ENCODE measurements at places on chromosomes 6 and 20.
A peak's percentile ranks its signal among the peaks of the same experiment; 100 is the strongest.

DNA sequence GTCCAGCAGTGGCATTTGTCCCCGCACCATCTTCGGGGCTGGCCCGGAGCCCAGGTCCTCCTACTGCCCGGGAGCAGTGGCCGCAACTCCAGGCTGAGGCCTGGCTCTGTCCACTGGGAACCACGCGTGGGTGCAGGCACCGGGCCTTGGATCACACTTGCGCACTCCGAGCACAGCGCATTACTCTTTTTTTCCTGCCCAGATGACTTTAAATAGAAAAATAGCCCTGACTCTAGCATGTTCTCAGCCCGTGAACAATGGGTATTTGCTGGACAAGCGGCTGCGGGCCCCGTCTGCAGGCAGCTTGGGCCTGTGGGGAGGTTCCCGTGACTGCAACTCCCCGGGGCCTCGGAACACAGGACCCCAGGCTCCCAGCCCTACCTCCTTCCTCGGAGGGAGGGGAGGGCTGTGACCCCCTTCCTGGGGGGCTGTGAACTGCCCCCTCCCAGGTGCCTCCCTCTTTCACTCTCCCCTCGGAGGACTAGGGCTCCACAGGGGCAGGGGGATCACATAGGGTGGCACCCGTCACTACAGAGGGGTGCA, 162.2 kb downstream of the TBXT start:
- no peak for ATAC-seq

- no peak for ATAC-seq
Measured at GRCh38 chr6:44855562-44856411, 468.3 kb downstream of the CDC5L start.

DNA sequence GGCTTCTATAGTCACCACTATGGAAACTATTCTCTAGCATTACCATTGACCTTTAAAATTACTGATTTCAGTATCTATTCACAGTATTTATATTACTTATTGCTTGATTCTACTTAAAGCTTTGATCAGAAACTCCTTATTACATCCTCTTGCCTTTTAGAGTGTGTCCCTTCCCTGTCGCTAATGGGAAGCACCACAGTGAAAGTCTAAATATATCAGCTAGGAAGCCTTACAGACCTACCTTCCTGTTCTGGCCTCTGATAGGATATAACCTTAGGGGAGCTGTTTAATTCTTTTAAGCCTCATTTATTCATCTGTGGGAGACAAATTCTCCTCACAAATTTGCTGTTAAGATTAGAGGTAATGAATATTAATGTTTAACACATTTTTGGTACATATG, 122.7 kb downstream of the ADGRB3 start:
- ATAC-seq: no peak

DNA sequence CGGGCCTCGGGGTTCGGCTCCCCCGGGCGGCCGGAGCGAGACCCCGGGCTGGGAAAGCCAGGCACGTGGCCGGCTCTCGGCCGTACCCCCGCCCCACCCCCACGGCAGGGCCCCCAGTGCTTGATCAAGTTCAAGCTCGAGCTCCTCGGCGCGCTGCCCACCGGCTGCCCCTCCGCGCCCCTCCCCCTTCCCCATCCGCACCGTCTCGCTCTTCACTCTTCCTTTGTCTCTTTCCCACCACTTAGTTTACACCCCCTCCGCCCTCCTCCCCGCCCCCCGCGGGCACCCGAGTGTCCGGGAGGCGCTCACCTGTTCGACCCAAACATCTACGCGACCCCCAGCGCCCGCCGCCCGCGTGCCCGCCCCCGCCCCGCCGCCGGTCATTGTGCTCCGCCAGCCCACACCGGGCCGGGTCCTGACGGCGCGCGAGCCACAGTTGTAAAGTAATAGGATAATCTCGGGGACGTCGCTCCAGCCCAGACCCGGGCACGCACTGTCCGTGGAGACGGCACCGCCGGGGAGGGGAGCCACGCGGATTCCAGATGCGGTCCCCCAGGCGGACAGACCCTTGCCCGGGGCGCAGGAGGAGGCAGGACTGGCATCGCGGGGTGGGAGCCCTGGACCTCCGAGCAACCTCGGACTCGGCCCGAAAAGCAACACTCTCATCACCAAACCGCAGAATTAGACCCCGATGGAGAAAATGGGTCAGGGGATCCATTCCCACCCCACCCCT, 100.7 kb downstream of the NOL4L start:
- ATAC-seq: peak; percentile 63

- no peak for ATAC-seq
Measured at GRCh38 chr20:17957505-17958363, 10.9 kb downstream of the SNX5 start.

- no peak for ATAC-seq
Measured at GRCh38 chr6:125930765-125931418, 25.7 kb upstream of the HINT3 start.

DNA sequence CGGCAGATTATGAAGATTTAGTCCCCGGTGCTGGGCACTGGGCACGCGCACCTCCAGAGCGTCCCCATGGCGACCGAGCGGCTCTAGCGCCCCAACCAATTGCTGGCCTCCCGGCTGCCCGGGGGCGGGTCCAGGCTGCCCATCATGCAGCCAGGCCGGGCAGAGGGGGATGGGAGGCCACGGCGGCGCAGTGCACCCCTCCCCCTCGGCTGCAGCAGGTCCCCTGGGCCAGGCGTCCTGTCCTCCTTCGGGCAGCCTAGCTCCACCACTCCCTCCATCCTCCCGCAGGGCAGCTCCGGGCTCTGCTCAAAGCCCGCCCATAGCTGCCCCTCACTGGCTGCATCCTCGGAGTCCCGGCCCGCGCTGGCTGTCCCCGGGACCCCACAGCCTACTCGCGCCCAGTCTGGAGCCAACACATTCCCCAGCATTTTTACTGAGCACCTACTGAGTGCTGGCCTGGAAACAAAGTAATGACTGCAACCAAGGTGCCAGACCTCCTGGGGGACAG, 99.4 kb downstream of the ASXL1 start:
- ATAC-seq: peak; percentile 94

- ATAC-seq: no peak
Measured at GRCh38 chr6:140977403-140977802, 1155.3 kb upstream of the GJE1 start.

DNA sequence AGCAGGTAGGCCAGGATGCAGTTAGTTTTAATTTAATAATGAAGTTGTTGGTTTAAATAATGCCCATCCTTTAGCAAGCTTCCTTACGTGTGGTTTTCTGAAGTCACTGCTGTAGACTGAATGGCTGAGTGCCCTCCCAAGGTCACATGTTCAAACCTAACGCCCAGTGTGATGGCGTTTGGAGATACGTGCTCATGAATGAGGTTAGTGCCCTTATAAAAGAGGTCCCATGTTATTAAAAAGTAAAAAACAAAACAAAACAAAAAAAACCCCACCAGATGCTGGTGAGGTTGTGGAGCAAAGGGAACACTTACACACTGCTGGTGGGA, 16.3 kb downstream of the LRP11 start:
- ATAC-seq: peak; percentile 29

- ATAC-seq: peak; percentile 89
Measured at GRCh38 chr6:87968435-87969278, 79.0 kb upstream of the SPACA1 start.

DNA sequence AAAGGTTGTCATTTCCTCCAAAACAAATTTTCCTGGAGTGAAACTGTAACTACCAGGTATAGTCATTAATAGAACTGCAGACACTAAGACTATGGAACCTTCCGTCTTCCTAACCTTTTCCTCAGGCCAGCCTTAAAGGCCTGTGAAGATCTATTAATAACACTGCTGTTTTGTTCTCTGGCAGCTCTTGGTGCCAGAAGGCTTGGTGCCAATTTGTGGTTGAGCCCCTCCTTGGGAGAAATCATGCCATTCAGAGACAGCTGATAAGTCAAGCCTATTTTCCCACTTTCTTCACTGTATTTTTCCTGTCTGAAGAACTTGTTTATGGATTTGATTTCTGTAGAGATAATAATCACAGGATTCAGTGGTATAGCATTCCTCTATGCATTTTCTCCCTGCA, 64.8 kb downstream of the HCRTR2 start:
- no peak for ATAC-seq

DNA sequence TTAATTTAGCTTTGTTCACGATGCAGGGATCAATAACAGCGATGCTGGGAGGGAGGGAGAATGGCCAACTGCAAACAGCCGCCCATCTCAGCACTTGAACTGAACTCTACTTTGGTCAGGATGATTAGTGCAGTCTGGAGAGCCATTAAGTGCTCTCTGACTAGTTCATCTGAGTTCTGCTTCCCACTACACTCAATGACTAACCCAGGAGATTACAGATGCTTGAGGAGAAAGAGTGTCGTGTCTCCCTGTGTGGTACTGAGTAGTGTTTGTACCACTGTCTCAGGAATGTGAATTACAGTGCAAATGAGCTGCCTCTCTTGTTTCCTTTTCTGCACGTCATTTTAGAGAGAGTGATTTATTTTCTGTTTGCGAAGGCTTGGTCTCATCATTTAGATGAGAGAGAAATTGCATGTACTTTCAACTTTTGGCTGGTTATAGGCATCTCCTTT, 23.5 kb downstream of the CARMIL1 start:
- ATAC-seq: peak; percentile 96

DNA sequence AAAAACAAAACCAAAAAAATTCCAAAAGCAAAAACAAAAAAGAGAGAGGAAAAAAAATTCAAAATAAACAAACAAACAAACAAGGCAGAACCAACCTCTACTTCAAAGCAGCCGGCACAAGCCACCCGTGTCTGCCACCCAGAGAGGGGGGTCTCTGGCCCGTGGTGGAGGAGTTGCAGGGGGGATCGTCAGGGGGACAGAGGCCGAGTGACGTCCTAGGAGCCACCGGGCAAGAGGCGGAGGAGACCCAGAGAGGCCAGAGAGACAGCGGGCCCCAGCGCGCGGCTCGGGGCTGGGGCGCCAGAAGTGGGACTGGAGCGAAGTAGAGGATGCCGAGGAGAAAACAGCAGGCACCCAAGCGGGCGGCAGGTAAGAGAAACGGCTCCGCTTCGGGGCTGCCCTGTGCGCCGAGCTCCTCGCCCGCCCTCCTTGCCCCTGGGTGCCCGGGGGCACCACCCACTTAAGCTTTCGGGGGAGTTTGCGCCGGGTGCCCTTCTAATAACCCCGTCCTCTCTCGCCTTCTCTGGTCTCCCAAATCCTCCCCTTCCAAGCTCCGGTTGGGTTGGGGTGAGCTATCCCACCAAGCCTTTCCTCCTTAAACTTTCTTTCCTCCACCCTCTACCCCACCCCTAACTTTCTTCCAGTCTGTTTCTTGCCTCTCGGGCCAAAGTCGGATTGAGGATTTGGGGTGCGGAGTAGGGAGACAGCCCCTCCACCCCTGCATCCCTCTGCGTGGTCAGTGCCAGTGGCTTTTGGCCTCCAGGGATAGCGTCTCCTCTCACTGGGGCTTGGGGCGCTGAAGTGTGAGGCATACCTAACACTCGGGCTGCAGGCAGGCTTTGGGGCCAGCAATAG, 1.0 kb downstream of the TSHZ2 start:
- peak; percentile 62 for ATAC-seq

DNA sequence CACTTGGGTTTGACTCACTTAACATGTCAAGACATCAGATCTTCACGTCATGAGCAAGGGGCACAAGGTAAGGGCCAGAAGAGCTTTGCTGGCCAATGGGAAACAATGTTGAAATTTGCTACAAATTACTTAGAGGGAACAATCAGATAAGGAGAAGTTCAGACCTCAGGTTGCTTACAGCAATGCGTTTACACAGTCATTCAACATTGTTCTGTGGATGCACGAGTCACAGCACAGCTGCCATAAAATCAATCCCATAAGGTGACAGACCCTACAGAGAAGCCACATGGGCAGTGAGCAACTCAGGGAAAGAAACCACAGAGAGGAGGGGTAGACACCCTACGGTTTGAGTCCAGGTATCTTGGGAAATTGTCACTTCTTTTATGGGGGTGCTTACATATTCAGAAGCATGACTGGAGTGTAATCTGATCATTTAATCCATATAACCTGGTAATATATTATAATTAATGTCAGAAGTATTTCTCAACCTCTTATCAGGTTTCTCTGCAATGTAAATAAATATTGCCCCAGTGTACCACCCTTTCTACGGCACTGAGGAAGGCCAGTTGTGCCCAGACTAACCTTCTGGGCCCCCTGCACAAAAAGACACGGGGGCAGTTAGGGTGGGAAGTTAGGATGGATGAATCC, 2.3 kb upstream of the SLC22A2 start:
- no peak for ATAC-seq

DNA sequence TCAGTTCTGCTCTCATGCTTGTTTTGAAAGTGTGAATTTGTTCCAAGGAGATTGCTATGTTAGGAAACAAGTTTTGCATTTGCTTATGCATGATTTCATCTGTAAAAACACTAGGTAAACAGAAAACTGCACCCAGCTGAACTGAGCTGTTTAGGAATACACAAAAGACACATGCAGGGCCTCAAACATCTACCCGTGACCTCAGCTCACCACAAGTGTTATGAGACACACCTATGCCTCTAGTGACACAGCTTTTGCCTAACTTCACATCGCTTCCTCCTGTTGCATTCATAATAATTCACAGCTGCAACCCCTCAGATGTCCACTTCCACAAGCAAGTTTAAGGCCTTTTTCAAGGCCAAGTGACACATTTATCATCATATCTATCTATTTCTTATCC, 98.0 kb upstream of the SLC24A3 start:
- ATAC-seq: no peak

DNA sequence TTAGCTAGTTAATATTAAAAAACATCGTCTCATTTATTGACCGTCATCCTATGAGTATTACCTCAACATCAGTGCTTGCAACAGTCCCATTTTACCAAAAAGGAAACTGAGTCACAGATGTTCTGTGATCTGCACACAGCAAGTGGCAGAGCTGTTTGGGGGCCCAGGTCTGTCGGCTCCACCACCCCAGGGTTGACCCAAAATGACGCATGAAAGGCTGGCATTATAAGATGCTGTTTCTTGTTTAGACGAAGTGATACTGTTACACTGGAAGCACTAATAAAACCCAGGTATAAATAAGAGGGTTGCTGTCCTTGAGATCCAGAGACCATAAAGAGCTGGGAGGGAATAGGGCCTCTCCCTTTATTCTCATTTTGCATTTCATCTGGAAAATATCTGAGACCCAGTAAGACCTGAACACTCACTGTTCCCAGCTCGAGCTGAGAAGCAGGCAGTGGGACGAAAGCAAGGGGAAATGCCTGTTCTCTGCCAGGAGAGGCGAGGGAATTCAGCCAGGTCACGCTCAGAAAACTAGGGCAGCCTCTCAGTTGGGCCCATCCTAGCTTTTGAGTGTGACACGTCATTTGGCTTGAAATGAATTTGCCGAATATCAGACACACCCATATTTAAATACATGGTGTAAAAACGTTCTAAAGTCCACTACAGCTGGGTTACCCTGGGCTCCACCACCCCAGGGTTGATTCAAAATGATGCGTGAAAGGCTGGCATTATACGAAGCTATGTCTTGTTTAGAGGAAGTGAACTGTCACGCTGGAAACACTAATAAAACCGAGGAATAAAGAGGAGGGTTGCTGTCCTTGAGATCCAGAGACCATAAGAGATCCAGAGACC, 1.4 kb upstream of the MICAL1 start:
- ATAC-seq: no peak

- no peak for ATAC-seq
Measured at GRCh38 chr6:116016846-116017545, 43.7 kb downstream of the FRK start.

GRCh38 chr6:36937896-36938295, 16.6 kb upstream of the PI16 start:
- no peak for ATAC-seq
